Thyroid gland (tissue), 4 donors: ENCODE measurements at places on chromosomes 2 and 18. TPM values are rescaled to one million over a fixed set of nuclear protein-coding genes. Genes with fewer than 3 reads are reported as not detected.

DNA sequence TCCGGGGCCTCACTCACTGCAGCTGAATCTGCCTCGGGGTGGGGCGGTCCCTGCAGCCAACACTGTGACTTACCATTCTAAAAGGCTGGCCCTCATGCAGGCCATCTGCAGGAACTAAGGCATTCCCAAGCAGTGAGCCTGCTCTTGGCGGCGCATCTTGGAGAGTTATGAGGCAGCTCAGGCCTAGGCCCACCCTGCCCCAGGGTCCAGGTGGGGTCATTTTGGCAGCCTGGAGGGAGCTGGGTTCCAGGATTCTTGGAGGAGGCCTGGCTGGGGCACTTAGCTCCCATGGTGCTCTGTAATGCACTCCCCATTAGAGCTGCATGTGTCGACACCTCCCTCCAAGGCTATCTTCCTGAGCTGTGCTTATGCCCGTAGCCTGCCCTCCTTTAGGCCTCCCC is 14.8 kb upstream of the BIN1 start:
- no peak overlapping the region for H3K4me3 ChIP-seq
- no peak for DNase-seq
- H3K36me3 ChIP-seq = no peaks in the 10 kb centered on the region
- H3K4me1 ChIP-seq = no peaks in the 10 kb centered on the region

DNA sequence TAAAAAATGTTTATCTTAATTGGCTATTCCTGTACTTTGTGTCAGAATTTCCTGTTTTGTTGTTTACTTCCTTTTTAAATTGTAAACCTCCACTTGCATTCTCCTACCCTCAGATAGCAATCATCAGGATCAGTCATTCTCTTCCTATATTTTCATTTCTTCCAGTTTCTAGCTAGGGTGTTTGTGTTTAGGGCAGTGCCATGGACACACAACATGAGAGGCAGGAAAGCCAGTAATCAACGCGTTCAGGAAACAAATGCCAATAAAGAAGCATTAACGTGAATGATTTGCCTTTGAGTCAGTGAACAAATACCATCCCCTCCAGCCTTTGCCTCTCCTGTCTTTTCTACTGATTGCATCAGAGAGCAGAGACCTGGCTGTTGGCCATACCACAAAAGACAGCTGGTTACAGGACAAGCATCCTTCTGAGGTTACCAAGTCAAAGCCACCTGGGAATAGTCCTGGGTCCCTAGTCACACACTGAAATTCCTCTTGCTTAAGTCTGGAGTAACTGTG is 56.7 kb upstream of the FHL2 start:
- no peaks in the 10 kb centered on the region for H3K36me3 ChIP-seq
- DNase-seq = peak; percentile 60
- no peak overlapping the region for H3K27ac ChIP-seq
- H3K27me3 ChIP-seq = no peaks in the 10 kb centered on the region

ANKRD30B gene
- total RNA-seq = 0.11 TPM

MRPL19 gene
- 52.9 TPM for total RNA-seq

- no peaks in the 10 kb centered on the region for H3K36me3 ChIP-seq
- no peaks in the 10 kb centered on the region for H3K4me1 ChIP-seq
- H3K27ac ChIP-seq = no peak overlapping the region
- H3K27me3 ChIP-seq = no peaks in the 10 kb centered on the region
- no peak overlapping the region for H3K4me3 ChIP-seq
These were observed 25.8 kb downstream of the CTLA4 start for GRCh38 chr2:203893401-203893800.

GRCh38 chr2:207473049-207473930 is 56.5 kb upstream of the CREB1 start:
- H3K36me3 ChIP-seq = no peaks in the 10 kb centered on the region
- no peak overlapping the region for H3K4me3 ChIP-seq
- H3K27ac ChIP-seq = no peak overlapping the region
- peak; percentile 35 for DNase-seq

PLCL1 gene
- total RNA-seq = 9.5 TPM

- H3K4me1 ChIP-seq = no peaks in the 10 kb centered on the region
- no peak for DNase-seq
- no peaks in the 10 kb centered on the region for H3K27me3 ChIP-seq
- H3K4me3 ChIP-seq = no peak overlapping the region
- no peaks in the 10 kb centered on the region for H3K36me3 ChIP-seq
These were observed 87.6 kb downstream of the MAIP1 start for GRCh38 chr2:200042944-200043343.

- peak overlapping the region; percentile 88 for H3K27ac ChIP-seq
- H3K4me3 ChIP-seq = no peak overlapping the region
- DNase-seq = no peak
- H3K36me3 ChIP-seq = no peaks in the 10 kb centered on the region
- no peaks in the 10 kb centered on the region for H3K27me3 ChIP-seq
These were observed 20.6 kb upstream of the CAVIN2 start for GRCh38 chr2:191867507-191867847.

DNA sequence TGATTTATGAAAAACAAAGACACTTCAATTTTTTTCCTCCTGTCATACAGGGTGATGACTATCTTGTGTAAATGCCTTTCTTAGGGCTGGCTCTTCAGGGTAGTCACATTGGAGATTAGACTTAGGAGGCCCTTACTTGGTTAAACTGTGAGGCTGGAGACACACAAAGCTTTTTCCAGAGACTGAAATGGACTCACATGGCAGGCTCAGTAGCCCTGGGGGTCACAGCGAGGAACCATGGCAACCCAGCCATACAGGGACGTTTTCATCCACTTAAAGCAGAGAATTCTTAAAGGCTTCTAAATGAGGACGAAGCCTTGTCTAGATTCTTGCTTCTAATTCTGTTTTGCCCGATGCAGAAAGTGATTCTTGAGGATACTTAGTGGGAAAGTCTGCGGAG is 57.3 kb upstream of the ZDBF2 start:
- no peak for DNase-seq
- no peaks in the 10 kb centered on the region for H3K27me3 ChIP-seq
- H3K27ac ChIP-seq = no peak overlapping the region
- no peak overlapping the region for H3K4me3 ChIP-seq
- H3K4me1 ChIP-seq = no peaks in the 10 kb centered on the region

GRCh38 chr2:190726255-190726654 is 77.4 kb downstream of the NAB1 start:
- DNase-seq = no peak
- H3K4me1 ChIP-seq = peaks cover 14% of the 10 kb centered on the region
- no peak overlapping the region for H3K27ac ChIP-seq

- H3K4me1 ChIP-seq = peaks cover 3% of the 10 kb centered on the region
- H3K4me3 ChIP-seq = no peak overlapping the region
- no peaks in the 10 kb centered on the region for H3K27me3 ChIP-seq
- no peak for DNase-seq
- no peaks in the 10 kb centered on the region for H3K36me3 ChIP-seq
- H3K27ac ChIP-seq = no peak overlapping the region
These were observed 4.8 kb upstream of the TTC39C start for GRCh38 chr18:24009651-24010333.

DNA sequence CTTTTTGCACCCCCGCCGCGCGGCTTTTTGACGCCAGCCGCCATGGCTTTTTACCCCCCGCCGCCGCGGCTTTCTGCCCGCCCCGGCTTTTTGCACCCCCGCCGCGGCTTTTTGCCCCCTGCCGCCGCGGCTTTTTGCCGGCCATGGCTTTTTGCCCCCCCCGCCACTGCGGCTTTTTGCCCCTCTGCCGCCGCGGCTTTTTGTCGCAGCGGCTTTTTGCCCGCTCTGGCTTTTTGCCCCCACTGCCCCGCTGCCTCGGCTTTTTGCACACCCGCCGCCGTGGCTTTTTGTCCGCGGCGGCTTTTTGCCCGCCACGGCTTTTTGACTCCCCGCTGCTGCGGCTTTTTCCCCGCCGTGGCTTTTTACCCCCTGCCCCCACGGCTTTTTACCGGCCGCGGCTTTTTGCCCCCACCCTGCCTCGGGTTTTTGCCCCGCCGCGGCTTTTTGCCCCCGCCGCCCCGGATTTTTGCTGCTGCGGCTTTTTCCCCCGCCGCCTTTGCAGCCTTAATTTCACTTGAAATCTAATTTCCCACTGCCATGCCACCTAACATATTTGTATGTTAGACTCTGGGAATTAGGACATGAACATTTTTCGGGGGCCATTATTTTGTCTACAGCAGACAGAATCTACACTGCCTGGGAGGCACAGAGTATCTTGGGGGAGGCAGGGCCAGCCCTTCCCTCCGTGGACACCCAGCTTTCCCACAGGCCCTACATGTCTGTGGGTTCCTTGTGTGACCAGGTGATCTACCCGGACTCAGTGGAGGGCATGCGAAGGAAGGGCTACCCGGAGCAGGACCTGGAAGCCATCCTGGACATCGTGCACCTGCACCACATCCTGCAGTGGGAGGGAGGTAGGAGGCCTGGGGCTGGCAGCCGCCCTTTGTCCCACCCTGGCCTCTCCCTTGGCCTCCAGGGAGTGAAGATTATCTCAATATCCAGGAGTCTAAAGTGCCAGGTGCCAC is 3031.0 kb upstream of the TEKT4 start:
- H3K4me1 ChIP-seq = peaks cover 5% of the 10 kb centered on the region
- H3K27me3 ChIP-seq = peaks cover 10% of the 10 kb centered on the region
- no peaks in the 10 kb centered on the region for H3K36me3 ChIP-seq
- DNase-seq = no peak
- H3K4me3 ChIP-seq = no peak overlapping the region

RAB17 gene
- total RNA-seq = 88.1 TPM

CDKL4 gene
- 1.1 TPM for total RNA-seq

DNA sequence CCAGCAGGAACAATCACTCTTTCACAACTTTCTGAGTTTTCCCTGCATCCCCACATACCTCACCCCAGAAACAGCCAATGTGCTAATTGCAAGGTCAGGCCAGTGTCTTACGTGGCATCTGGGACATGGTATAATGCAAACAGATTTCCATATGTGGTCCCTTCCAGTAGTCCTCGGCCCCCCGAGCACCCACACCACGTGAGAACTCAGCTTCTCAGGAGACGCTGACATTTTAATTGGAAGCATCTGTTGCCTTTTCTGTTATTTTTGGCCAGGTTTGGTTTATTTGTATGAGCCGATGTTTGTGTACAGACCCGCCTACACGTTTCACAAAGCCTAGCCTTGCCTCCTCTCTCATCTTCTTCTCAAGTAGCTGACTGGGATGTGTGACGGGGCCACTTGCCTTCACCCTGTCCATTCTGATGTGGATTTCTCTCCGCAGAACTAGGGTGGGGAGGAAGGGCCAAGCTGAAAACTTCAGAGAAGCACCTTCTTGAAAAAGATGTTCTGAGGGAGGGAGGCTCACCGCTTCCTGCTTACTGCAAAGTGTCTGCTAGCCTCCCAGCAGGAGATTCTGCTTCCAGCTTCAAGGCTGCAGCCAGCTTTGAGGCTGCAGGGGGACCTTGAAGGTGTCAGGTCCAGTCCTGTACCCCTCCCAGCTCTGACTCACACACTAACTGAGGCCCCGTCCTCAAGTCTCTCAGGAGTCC is 109.6 kb upstream of the SLC14A2 start:
- H3K4me3 ChIP-seq = no peak overlapping the region
- H3K4me1 ChIP-seq = no peaks in the 10 kb centered on the region
- no peaks in the 10 kb centered on the region for H3K36me3 ChIP-seq
- no peak for DNase-seq
- no peak overlapping the region for H3K27ac ChIP-seq

DNA sequence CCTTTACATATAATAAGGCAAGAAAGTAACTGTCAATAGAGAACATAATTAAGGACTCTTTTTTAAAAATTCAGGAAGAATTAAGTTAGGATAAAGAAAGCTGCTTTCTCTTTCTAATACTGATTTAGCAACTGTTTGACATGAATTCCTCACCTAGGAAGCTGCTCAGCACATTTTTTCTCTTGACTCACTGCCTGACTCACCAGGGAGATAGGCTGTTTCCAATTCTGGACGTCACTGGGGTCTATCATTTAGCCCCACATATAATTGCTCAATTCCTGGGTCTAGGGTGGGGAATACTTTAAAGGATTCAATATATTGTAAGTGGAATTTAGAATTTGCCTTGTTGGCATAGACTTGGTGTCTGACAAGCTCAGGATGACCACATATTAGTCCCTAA is 50.8 kb upstream of the UGP2 start:
- no peaks in the 10 kb centered on the region for H3K4me1 ChIP-seq
- H3K27ac ChIP-seq = no peak overlapping the region
- H3K36me3 ChIP-seq = no peaks in the 10 kb centered on the region
- DNase-seq = no peak

DNA sequence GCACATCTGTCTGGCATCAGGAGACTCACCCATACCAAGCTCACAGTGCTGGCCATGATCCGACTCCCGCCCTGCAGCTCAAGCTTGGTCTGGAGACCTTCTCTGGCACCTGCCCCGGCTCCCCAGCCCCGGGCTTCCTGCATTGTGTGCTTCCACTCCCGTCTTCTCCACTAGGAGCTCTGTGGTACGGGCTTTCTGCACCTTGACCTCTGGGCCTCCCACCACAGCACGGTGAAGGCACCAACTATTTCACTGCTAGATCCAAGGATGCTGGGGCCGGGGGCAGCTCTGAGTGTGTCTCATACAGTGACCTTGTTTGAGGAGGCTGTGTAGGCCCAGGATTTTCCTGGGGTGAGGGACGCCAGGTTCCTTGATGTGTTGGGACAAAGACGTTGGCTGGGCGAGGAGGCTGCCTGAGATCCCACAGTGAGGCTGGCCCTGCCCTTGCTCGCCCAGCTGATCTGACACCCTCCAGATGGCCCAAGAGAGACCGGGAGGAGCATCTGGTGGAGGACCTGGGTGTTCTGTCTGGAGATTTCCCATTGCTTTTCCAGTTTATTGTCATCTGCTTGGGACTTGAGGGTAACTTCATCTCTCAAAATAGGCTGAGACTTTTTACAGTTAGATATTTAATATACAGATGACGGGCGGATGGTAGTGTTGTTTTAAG is 64.0 kb downstream of the HPCAL1 start:
- peaks cover 24% of the 10 kb centered on the region for H3K4me1 ChIP-seq
- H3K4me3 ChIP-seq = no peak overlapping the region
- H3K27ac ChIP-seq = no peak overlapping the region
- no peaks in the 10 kb centered on the region for H3K27me3 ChIP-seq
- no peaks in the 10 kb centered on the region for H3K36me3 ChIP-seq
- DNase-seq = no peak

- H3K27ac ChIP-seq = no peak overlapping the region
- no peak overlapping the region for H3K4me3 ChIP-seq
- DNase-seq = no peak
- H3K27me3 ChIP-seq = no peaks in the 10 kb centered on the region
- no peaks in the 10 kb centered on the region for H3K4me1 ChIP-seq
These were observed 28.2 kb upstream of the MFF start for GRCh38 chr2:227296671-227297405.

- H3K4me1 ChIP-seq = no peaks in the 10 kb centered on the region
- no peaks in the 10 kb centered on the region for H3K27me3 ChIP-seq
- H3K36me3 ChIP-seq = no peaks in the 10 kb centered on the region
- H3K27ac ChIP-seq = no peak overlapping the region
These were observed 20.6 kb upstream of the ZNF804A start for GRCh38 chr2:184577743-184578142.
